ENCODE measurements at places on chromosomes 7 and 10.
A peak's percentile ranks its signal among the peaks of the same experiment; 100 is the strongest.

DNA sequence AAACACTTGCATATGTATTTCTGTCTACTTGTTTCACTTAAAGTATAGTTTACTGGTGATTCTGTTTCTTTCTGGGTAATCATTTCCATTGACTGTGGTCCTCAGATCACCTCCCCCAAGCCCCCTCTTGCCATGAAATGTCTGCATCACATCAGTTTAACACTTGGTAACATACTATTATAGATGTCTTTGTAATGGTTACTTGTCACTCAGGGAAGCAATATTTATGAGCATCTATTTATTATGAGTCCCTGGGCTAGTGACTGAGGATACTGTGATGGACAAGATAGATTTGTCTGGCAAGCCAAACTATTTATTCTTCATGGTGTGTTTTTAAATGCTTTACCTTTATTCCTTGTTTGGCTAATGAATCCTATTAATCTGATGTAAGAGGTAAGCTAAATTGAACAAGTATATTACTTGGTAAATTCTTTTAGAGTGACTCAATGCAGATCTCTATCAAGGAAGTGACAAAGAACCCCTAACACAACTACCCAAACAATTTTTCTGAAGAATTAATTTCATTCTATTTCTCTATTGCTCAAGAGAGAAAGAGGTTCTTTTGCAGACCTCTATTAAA is 270.9 kb downstream of the RELN start:
- DNase-seq, result peak; percentile 52

GRCh38 chr7:42027521-42027920 is 209.5 kb downstream of the GLI3 start:
- DNase-seq, result no peak

DNA sequence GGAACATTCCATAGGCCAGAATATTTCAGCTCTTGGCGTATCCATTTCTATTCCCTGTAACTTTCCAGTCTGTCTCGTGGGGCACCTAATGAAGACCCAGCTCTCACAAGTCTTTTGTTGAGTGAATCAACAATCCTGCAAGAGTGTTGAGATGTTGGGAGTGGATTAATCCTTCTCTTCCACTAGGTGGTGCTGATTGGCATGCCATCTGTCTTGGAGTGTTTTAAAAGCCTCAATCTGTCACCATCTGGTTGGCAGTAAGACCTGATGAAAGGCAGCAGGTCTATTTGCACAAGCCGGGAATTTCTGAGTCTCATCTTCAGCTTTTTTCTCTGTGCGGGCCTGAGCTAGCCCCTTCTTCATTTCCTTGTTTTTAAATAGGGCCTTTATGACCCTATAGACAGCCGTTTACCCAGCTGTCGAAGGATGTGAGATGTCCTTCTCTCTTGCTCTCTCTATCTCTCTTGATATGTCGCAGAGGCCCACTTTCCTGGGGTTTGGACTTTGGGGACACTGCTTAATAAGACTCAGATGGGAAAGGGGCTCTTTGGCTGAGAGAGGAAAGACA is 180.5 kb downstream of the ZNF365 start:
- peak; percentile 88 for DNase-seq

DNA sequence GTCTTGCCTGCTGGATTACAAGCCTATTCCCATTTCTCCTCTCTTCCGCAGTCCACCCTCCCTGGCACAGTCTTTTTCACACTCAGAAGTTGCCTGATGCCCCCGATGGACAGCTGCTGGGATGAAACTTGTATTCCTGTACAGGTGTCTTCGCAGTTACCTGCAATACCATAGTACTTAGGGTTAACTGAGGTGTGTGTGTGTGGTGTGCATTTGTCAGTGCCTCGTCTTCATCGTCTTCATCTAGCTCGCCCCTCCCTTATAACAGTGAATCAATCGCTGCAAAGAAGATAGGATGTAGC is 11.0 kb downstream of the NXPH1 start:
- no peak for DNase-seq

- DNase-seq, result no peak
Observed at GRCh38 chr10:93181271-93182048, 107.8 kb downstream of the CYP26A1 start.

- peak; percentile 43 for DNase-seq
Observed at GRCh38 chr7:82017334-82017943, 247.6 kb upstream of the HGF start.

- no peak for DNase-seq
Observed at GRCh38 chr10:133104068-133104962, 16.6 kb downstream of the ADGRA1 start.

GRCh38 chr7:80082213-80082612 is 52.4 kb upstream of the GNAI1 start:
- DNase-seq, result peak; percentile 7

DNA sequence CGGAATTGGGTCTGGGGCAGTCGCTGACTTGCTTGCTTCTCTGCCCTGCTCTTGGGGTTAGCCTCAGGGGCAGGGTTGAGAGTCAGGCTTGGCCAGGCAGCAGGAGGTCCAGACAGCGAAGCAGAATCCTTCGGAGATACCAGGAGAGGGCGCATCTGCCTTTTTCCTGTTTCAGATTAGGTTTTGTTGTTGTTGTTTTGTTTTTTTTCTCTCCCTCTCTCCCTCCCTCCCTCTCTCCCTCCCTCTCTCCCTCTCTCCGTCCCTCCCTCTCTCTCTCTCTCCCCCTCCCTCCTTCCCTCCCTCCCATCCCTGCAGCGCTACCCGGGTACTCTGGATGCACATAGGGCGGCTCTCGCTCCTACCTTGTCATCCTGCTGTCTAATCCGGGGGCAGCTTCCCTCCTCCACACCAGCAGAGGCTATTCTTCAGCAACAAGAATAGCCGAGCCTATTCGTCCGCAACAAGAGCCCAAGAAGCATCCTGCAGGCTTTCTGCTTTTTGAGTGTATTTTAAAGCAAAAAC is 758 bp upstream of the OPTN start:
- peak; percentile 58 for DNase-seq

- DNase-seq, result no peak
Observed at GRCh38 chr7:3569643-3570042, 268.6 kb downstream of the SDK1 start.

- no peak for DNase-seq
Observed at GRCh38 chr7:20558963-20559716, 56.3 kb upstream of the ABCB5 start.

DNA sequence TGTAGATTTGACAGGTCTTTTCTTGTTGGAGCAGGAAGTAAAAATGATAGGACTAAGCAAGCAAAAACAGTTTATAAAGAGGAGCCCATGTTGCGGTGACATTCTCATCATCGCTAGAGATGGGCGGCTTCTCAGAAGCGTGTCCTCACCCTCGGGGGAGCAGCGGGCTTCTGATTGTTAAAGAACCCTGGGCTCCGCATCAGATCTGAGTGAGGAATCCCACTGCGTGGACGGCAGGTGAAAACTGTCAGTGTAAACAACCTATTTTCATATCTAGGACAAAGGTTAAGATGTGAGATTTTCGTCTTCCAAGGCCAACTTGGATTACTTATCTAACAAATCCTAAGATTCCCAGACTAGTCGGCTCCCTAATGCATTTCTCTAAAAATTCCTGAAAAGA is 177.6 kb downstream of the ADARB2 start:
- no peak for DNase-seq

GRCh38 chr7:50953303-50953702 is 170.6 kb upstream of the GRB10 start:
- no peak for DNase-seq

Data from fibroblast of skin of abdomen (primary cell).